Stimulated activated CD8-positive, alpha-beta memory T cell treated with anti-CD3 and anti-CD28 coated beads, Interleukin-15, amount 100 ng/mL, for 48 hours (primary cell): ENCODE measurements at places on chromosomes 6 and 20.

GRCh38 chr6:7615611-7616383 lies 25.8 kb downstream of the SNRNP48 start:
- no peak for DNase-seq

DNA sequence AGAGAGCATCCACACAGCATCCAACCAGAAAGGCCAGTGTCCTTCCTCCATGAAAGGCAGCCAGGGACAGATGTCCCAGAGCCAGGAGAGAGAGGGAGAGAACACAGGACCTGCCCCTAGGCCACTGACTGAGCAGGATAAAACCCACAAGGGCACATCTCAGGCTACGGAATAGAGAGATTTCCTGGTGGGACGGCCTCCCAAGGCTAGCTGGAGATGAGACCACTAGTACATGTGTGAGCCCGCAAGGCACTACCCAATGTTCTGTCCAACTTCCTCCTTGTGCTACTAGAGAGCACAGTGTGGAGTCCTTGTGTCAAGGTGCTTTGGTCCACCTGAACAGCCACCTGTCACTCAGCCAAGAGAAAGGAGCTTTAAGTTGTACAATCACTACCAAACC lies 44.2 kb downstream of the PLCG1 start:
- DNase-seq, result no peak

- DNase-seq, result no peak
Measured at GRCh38 chr20:54350415-54350814, 125.0 kb upstream of the DOK5 start.

DNA sequence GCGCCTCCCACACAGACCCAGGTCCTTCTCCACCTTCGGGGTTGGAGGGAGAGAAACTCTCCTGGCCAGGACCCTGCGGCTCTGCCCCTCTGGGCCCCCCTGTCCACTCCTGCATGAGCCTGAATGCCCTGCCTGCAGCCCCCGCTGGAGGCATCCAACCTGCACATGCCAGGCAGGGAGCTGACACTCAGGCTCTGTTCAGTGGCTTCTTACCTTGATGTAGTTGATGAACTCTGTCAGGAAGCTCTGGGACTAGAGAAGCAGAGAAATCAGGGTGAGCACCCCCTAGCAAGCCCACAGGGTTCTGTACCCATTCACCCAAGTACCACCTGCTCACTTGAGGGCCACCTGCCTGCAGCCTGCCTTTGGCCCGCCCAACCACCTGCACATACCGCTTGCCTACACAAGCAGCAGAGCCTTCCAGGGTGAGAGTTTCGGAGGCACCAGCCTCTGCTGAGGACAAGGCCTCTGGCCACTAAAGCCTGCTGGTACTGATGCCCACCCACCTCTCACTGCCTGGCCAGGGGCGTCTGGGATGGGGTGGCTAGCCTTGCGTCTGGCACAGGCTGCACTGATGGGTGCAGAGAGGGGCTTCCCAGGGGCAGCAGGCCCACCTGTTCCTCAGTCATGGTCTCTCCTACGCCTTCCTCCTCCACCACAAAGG lies 9.7 kb downstream of the DDRGK1 start:
- no peak for DNase-seq

DNA sequence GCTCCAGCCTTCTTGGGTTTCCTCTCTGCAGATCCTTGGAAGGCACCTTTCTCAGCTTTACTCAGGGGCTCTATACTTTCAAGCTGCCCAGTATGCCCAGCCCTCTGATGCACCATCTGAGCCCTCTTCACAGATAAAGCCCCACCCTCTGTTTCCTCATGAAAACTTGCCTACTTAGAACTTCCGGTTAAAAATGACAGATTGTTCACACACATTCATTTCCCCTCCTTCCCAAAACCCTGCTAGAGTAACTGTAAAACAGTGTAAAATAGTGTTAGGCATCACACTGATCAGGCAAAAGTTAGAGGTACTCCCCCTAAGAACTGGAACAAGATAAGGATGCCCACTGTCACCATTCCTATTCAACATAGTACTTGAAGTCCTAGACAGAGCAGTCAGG lies 14.0 kb upstream of the GCM1 start:
- no peak for DNase-seq

GRCh38 chr20:48065833-48066232 lies 280.6 kb upstream of the SULF2 start:
- no peak for DNase-seq

DNA sequence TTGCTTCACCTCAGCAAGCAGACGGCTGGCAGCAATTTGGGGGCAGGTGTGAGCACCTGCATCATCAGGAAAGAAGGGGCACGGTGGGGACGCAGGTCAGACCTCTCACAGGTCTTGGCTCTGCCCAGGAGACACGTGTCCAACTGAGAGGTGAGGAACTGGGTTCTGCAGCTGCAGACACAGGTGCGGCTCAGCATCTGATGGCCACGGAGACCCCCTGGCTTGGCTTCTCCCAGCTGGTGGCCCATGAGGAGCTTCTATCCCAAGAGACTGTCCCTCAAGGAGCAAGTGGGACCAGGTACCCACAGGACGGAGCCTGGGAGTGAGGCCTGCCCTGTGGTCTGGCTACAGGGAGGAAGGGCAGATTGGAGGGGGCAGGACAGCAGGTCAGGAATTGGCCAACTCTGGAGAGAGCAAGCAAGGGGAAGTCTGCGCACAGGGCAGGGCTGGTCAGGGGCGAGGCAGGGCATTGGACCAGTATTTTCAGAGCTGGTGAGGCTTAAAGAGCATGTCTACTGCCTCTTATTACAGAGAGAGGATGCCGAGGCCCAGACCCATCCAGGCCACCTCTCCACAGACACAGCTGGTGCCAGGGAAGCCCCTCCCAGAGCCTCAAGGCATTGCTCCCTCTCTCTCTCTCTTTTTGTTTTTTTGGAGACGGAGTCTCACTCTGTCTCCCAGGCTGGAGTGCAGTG lies 4.2 kb downstream of the STMN3 start:
- DNase-seq, result no peak

DNA sequence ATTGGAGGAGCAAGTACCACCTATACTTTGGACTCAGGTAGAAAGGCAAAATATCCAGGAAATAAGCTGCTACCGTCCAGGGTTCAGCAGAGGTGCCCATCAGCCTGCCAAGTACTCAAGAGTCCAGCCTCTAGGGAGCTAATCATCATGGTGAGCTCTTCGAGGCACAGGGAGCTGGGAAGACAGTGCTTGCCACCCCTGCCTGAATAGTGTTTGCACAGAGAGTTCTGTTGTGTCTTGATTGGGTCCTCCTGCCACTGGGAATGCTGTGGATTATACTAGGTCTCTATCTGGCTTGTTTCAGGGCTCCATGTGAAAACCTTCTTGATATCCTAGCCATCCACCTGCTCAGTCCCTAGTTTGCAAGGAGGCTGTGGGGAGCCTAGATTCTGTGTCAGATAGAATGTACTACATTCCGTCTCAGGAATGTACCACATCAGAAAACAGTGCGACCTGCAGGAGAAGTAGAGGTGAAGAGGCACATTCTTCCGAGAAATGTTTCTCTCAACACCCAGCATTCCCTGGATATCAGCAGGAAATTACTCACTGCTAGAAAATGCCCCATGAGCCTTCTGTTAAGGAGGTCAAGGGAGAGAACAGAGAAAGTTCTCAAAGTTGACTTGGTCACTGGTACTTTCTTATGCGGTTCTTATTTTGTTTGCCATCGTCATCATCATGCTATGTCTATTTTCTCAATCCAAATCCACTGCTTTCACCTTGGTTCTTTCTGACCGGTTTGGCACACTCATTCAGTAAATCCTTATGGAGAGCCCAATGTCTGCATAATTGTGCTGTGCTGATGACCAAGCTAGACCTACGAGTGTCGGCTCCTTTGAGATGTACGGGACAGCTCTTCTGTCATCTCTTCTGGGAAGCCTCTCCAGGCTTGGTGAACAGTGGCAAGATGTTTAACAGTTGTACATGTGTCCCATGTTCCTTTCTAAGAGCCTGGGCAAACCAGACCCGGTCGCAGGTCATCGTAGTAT lies 30.7 kb downstream of the PTPN1 start:
- no peak for DNase-seq

GRCh38 chr6:128443553-128443952 lies 76.8 kb downstream of the PTPRK start:
- no peak for DNase-seq

- no peak for DNase-seq
Measured at GRCh38 chr6:53300656-53301551, 47.8 kb downstream of the ELOVL5 start.

DNA sequence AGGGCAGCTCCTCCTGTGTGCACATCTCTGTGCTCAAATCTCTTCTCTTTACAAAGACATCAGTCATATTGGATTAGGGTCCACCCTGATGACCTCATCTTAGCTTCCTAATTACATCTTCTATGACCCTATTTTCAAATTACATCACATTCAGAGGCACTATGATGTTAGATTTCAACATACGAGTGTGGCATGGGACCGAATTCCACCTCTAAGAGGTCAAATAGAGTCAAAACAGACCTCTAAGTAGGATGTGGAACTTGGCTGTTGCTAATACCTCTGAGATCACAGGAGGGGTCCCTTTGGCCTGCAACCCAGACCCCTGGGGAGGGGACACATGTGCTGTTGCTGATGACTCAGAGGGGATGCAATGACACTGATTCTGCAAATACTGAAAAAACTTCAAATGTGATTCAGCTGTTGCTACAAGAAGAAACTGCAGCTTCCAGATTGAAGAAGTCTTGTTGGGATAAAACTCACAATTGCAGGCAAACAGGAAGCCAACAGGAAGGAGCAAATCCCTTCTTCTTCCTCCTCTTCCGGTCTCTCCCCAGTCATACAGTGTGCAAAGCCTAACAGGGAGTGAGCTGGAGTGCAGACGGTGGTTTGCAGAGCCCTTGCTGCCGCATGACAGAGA lies 216.2 kb downstream of the MYLK4 start:
- no peak for DNase-seq

GRCh38 chr20:32564921-32565734 lies 20.0 kb downstream of the NOL4L start:
- no peak for DNase-seq
